ENCODE measurements at places on chromosomes 1 and 21.

GRCh38 chr1:221246628-221247415 lies 367.6 kb downstream of the HLX start:
- no peak for DNase-seq

DNA sequence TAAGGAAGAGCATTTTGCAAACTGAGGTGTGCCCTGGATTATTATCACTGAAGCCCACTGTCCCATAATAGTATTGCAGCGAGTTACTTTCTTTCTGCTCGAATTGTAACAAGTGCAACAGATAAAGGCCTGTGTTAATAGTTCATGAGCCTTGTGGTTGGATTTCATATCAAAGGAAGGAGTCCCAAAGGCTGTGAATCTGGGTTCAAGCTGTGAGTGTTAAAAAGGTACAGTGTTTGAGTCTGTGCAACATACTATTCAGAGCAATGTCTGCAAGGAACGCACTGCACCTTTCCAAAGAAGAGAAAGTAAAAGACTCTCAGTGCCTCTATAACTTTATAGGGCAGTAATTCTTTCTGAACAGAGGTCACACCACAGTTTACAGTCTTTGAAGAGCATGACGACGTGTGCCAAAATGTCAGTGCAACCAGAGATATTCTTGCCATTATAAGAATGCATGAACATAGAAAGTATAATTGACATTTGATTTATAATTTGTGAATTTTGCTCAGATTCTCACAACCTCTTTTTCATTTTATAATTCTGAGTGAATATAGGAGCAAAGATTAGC lies 79.1 kb downstream of the CDC7 start:
- no peak for DNase-seq

DNA sequence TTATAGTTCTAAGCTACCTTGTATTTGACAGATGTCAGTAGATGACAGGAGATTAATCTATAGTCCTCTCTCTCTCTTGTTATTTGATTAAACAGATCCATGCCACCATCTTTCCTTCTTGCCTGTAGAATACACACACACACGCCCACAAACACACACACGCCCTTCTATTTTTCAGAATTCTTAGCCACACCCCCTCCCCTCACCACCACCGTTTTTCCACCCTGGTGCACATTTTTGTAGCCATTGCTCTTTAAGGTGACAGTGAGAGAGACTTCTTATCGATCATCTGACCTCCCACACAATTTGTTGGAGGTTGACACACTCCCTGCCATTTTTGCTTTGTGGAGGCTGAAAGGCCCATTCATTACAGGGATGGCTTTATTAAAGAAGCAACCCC lies 123.2 kb downstream of the NTNG1 start:
- no peak for DNase-seq

- DNase-seq = no peak
These were observed 24.2 kb downstream of the MAN1C1 start for GRCh38 chr1:25640646-25641328.

DNA sequence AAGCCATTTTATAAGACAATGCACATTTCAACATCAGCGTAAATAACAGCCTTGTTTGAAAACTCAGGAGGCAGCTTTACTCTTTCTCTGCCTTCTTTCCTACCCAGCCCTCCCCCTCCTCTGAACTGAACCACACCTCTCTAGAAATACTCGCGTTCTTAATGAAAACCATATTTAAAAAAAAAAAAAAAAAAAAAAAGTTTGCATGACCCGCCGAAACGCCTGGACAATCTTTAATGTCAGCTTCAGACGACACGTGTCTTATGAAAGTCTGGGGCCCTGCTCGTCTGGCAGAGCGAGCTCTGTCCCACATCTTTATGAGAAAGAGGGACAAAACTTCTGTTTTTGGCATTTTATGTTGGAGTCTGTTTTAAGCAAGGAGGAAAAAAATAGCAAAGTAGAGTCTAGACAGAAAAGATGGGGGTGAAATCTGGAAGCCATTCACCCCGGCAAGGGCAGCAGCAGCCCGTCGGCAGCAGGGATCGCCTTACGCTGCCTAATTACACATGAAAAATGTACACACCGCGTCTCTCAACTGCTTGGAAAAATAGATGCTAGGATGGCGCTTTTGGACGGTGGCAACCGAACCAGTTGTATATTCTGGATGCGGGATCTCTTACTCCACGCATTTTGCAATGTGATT lies 130.4 kb upstream of the ETS2 start:
- DNase-seq = no peak

- DNase-seq = no peak
These were observed 6.4 kb downstream of the FCRL2 start for GRCh38 chr1:157770442-157771043.

- no peak for DNase-seq
These were observed 219.6 kb upstream of the POU3F1 start for GRCh38 chr1:38266197-38266520.

DNA sequence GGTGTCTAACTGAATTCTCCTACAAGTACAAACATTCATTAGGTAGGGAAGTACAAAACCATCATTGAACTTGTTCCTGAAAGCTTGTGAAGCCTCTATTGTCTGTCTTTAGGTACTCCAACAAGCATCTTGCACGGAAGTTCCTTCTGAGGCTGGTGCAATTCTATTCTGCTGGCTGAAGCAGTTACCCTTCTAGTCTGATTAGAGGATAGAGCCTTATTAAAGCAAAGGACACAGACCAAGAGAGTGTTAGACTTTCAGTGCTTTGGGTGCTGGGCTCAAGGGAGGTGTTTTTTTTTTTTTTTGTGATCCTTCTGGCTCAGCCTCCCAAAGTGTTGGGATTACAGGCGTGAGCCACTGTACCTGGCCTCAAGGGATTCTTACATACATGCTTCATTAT lies 43.8 kb downstream of the HHAT start:
- no peak for DNase-seq

GRCh38 chr1:11495579-11495978 lies 16.6 kb downstream of the DISP3 start:
- no peak for DNase-seq

GRCh38 chr1:82225421-82226185 lies 424.9 kb downstream of the ADGRL2 start:
- DNase-seq = no peak

GRCh38 chr1:24379733-24380315 lies 33.8 kb downstream of the STPG1 start:
- DNase-seq = no peak

GRCh38 chr1:21924503-21925005 lies 12.6 kb downstream of the HSPG2 start:
- no peak for DNase-seq

- no peak for DNase-seq
These were observed 166.5 kb downstream of the PGBD5 start for GRCh38 chr1:230259621-230260020.

All from ovary (tissue), 10 donors.